Fibroblast of the conjunctiva (primary cell): ENCODE measurements at places on chromosomes 3 and 15.

- DNase-seq: no peak
These were observed 129.5 kb downstream of the PLCL2 start for GRCh38 chr3:17014284-17014683.

GRCh38 chr3:197136744-197137143, 107.1 kb upstream of the MELTF start:
- DNase-seq: no peak

GRCh38 chr3:114855839-114856238, 291.2 kb downstream of the ZBTB20 start:
- no peak for DNase-seq

DNA sequence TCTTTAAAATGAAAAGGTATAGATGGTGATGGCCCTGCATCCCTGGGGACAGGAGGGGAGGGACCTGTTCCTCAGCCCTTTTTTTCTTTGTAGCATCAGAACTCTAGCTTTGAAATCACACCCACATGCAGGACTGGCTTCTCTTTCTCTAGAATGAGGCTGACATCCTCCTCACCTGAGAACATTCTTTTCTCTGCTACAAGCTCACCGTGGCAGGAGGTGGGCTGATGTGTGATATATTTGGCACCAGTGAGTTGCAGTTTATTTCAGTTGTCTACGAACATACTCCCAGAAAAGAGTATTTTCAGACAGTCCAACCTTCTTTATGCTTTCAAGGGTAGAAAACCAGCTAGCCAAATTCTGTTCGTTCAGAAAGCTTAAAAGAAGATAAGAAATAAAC, 43.6 kb upstream of the RARB start:
- no peak for DNase-seq

DNA sequence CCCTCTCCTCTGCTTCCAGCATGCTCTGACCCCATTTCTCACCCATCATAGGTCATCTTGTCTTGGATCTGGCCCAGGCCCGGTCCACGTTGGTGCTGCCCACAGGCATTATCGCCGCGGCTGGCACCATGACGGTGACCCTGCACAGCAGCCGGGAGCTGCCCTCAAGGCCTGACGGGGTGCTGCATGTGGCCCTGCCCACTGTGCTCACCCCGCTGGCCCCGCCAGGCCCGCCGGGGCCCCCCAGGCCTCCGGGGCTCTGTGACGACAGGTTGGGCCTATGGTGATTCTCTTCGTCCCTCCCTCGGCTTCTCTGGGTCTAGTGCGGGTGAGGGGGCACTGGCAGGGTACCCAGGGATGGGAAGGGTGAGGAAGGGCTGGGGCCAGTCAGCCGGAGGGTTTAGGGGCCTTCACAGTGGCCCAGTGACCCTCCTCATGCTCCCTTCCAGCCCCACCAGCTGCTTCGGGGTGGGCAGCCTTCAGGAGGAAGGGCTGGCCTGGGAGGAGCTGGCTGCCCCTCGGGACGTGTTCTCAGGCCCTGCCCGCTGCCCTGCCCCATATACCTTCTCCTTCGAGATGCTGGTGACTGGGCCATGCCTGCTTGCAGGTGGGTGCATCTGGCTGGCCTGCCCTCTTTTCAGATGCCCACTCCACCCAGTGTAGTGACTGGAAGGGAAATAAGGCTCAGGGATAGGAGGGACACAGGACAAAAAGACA, 3.9 kb downstream of the VWA5B2 start:
- no peak for DNase-seq

GRCh38 chr3:150074697-150075416, 104.2 kb upstream of the PFN2 start:
- no peak for DNase-seq

DNA sequence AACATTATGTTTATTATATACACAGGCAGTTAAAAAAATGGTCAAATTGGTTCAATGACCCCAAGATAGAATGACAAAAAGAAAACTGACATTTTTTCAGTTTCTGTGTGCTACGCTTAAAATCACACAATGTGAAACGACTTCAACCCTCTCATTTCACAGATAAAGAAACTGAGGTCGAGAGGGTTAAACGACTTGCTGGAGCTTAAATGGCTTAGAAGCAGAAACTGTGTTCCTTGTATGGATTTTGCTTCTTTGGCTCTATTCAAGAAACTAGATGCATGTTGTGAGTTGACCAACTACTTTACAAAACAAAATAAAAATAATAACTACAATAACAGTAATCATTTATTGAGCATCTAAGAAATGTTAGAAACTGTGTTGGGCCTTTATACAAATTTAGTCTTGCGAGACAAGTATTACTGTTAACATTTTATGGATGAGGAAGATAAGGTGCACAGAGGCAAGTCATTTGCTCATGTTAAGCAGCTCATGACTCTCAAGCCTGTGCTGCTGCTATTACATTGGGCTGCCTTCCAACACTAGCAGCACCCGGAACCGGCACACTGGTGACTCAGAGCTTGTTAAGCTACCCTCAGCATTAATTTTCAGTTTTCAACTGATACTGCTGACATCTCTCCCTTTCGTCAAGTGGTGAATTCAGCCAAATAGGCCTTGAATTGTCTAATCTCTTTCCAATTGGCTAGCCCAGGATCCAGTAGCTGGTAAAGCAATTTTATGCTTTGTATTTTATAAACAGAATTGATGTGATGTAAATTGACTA, 487.6 kb downstream of the NAALADL2 start:
- DNase-seq: peak; percentile 89

DNA sequence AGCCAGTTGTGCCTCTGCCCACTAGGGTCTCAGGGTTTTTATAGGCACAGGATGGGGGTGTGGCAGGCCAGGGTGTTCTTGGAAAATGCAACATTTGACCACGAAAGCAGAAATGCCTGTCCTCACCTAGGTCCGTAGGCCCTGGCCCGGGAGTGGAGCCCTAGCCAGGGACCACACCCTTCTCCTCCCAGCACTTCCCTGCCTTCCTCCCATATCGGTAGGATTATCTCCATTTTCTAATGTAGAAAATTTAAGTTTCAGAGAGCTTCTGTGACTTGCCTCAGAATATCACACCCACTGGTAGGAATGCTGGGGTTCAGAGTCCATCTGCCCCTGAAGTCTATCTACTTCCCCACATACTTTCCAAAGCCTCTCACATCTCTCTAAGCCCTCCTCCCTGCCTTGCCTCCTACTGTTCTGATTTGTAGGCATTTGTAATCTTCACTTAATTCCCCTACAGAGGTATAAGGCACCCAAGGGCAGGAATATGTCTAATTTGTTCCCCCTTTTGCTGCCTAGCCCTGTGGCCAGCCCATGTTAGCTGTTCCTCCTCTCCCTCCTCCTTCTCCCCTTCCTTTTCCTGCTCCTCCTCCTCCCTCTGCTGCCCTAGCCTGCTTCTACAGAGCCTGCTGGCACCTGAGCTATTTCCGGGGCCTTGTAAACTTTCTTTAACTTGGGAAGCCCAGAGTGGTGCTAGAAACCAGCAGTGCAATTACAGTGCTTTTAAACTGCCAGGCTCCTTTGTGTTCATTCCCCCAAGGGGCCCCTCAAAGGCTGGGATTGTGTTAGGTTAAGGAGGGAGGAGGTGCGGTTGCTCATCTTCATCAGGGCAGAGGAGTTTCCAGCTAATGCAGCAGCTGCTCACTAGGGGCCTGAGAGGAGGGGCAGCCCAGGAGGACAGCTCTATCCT, 71.1 kb downstream of the MRPL46 start:
- no peak for DNase-seq

GRCh38 chr15:28974142-28974541, 88.4 kb downstream of the APBA2 start:
- no peak for DNase-seq

GRCh38 chr3:72748659-72749058, 99.6 kb downstream of the SHQ1 start:
- DNase-seq: no peak
